ENCODE measurements at places on chromosomes 12 and 14.
A peak's percentile ranks its signal among the peaks of the same experiment; 100 is the strongest.

DNA sequence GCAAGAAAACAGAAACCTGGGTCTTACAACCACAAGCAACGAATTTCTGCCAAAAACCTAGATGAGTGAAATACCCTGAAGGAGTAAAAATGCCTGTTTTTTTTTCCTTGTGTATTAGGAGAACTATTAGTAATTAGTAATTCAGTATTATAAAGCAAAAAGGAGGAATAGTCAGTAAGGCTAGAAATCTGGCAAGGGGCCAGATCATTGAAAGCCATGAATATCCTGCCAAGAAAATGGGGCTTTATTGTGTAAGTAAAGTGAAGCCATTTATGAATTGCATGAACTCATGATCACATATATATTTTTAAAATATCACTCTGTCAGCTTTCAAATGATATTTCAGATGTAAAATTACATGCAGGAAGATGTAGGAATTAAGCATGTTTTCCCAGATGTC is 57.9 kb downstream of the TXNDC16 start:
- no peak for DNase-seq

GRCh38 chr12:40152783-40153383 is 47.0 kb upstream of the SLC2A13 start:
- no peak for DNase-seq

DNA sequence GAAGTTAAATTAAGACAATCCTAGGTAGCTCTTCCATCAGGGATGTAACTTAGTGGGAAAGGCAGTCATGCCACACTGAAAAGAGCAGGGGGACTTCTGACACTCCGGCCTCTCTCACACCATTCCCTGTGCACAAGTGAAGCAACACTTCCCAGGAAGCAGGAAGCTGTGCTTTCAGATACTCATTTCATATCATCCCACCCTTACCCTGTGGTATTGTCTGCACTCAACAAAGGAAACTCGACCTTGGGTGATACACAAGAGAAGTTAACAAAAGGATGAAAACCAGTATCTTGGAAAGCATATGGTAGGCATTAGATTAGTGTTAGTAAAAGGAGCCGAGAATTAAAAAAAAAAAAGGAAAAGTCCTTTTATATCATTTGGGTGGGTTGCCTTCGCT is 61.3 kb upstream of the MDM1 start:
- no peak for DNase-seq

DNA sequence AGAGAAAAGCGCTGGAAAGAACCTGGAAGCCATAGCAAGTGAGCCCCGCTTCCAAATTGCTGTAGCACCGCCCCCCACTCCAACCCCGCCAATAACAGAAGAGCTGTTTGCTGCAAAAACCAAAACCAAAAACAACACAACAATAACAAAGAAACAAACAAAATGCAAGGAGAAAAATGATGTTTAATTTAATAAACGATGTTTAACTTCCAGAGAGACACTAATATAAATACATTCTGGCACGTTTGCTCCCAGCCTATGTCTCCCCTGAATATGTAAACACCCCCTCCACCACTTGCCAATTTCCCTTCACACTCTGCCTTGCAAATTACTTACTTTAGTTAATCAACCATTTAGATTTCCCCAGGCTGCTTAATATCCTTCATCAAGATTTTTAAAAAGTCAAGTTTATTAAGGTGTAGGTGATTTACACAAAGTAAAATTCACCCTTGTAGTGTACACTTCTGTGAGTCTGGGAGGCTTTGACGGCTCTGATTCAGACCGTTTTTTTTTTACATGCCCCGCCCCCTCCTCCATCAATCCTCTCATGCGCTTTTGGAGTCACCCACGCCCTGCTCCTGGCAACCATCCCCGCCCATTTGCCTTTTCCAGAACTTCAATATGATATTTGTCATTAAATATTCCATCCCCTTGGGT is 482 bp upstream of the IFI27L2 start:
- DNase-seq, result no peak

DNA sequence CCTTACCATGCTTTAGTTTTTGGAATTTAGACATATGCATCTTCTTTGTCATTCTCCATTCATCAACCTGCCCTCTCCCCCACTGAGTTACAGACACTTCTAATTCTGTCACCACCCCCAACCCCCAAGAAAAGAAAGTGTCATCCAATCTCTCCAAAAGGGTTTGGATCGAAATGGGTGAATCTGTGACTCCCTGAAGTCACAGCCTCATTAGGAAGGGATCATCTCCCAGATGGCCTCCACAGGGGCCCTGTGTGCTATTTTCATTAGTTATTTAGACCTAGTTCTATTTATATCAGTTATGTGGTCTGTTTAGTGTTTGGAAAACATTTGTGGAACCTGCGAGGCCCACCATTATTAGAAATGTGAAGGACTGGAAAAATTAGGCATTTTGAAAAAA is 191.0 kb upstream of the ATP2B1 start:
- no peak for DNase-seq

- DNase-seq, result peak; percentile 47
These were observed 2.0 kb upstream of the ATN1 start for GRCh38 chr12:6925540-6926279.

DNA sequence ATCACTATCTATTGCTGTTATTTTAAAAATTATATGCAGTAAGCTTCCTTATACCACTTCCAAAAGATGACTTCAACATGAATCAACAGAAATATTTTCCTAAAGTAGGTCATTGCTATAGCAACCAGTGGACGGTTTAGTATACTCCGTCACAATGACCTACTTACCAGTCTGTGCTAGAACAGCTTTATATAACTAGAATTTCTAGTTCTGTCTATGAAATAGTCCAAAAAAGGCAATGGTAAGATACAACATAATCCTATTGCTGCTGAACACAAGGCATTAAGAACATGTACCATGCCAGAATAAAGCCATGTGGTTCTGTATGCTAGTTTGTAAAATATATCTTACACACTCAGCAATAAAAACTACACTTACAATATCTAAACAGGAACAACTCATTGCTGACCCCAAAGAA is 40.7 kb upstream of the MTERF2 start:
- DNase-seq, result peak; percentile 24
